Activated naive CD4-positive, alpha-beta T cell (primary cell): ENCODE measurements at places on chromosomes 16 and 17.
A peak's percentile ranks its signal among the peaks of the same experiment; 100 is the strongest.

- no peak for DNase-seq
Observed at GRCh38 chr17:700504-701094, 14.0 kb downstream of the VPS53 start.

GRCh38 chr17:48378238-48378637 lies 51.8 kb downstream of the SKAP1 start:
- no peak for DNase-seq

DNA sequence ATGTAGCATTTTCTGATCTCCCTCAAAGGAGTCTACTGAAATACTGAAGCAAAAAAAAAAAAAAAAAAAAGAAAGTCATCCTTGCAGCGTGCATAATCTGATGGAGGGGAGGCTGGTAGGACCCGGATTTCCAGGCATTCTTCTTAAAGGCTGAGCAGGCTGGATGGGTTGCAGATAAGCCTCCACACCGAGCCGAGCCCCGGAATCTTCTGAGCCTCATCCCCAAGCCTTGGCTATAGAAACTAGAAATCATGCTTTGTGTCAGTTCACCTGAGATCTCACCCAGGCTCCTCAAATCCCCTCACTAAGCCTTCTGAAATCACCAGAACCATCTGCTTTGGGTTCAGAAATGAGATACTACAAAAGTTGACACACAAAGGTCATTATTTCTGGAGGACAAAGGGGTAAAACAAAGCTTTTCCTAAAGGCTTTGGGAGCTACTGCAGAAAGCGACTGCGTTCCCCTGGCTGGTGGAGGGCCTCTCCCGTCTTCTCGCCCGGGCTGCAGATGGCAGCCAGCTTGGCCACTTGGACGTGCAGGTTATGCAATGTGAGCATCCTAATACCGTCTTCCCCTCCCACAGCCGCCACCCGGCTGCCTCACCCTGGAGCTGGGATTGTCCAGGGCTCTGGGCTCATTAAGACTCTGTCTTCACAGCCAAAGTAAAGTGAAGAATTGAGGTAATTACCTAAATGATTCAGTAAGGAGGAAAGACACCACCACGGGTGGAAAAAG lies 4.7 kb upstream of the CACNG4 start:
- no peak for DNase-seq

DNA sequence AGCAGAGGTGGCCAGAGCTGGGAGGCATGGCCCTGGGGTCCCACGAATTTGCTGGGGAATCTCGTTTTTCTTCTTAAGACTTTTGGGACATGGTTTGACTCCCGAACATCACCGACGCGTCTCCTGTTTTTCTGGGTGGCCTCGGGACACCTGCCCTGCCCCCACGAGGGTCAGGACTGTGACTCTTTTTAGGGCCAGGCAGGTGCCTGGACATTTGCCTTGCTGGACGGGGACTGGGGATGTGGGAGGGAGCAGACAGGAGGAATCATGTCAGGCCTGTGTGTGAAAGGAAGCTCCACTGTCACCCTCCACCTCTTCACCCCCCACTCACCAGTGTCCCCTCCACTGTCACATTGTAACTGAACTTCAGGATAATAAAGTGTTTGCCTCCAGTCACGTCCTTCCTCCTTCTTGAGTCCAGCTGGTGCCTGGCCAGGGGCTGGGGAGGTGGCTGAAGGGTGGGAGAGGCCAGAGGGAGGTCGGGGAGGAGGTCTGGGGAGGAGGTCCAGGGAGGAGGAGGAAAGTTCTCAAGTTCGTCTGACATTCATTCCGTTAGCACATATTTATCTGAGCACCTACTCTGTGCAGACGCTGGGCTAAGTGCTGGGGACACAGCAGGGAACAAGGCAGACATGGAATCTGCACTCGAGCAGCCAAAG lies 2.3 kb downstream of the CSF3 start:
- no peak for DNase-seq

- peak; percentile 15 for DNase-seq
Observed at GRCh38 chr16:79272141-79272577, 328.4 kb downstream of the MAF start.

DNA sequence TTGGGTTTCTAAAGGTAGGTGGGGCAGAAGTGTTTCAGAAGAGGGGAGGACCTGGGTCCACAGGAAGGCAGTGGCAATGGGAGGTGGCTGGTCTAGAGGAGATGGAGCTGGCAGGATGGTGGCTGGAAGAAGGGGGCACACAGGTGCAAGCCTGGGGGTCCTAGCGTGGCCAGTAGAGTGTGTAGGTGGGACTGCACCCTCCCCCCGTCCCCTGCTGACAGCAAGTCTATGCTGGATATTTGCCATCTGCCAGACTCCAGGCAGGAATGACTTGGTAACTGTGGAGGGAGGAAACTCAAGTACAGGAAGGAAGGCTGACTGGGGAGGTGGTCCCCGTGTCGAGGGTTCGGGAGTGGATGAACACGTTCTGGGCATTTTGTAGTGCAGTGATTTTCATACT lies 8.6 kb downstream of the MED9 start:
- no peak for DNase-seq

- DNase-seq: no peak
Observed at GRCh38 chr17:13920413-13920812, 148.9 kb upstream of the COX10 start.

DNA sequence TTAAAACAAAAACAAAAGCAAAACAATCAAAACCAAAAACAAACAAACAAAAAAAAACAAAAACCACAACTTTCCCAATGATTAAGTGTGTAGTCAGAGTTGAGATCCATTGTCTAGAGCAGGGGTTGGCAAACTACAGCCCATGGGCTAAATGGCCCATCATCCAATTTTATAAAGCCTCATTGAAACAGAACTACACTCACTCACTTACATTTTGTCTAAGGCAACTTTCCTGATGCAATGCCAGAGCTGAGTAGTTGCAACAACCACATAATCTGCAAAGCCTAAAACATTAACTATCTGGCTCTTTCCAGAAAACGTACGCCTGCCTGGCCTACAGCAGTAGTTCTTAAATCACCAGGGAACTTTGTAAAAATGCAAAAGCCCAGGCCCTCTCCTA lies 124.1 kb downstream of the SOX9 start:
- DNase-seq: no peak

GRCh38 chr17:5561736-5562571 lies 22.4 kb downstream of the NLRP1 start:
- DNase-seq: no peak

DNA sequence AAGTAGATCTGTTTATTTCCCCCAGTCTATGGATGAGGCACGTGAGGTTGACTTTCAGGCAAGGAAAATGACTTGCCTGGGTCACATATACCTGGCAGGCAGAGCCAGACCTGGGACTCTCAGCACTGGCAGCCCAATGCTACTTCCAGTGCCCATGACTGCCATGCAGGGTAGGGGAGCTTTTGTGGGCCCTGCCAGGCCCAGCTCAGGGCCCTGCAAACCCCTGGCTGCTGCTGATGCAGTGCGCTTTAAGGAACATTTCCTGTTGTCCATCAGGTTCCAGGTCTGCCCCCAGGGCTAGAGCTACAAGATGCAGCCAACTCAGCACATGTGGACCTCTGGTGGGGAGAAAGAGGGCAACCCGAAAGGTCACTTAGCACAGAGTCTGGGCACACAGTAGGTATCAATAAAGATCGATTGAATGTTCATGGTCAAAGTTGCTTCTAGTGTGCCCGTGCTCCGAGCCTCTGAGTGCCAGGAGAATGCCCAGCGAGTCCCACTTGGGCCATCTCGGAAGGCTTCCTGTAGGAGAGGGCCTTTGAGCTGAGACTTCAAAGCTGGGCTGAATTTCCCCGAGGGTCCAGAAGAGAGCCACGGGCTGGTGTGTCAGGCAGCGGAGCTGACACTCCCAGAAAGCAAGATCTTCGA lies 513 bp upstream of the TBX21 start:
- DNase-seq: no peak
